BJ (cell line): ENCODE measurements at places on chromosomes 1 and 21. TPM values are rescaled to one million over a fixed set of nuclear protein-coding genes. Genes with fewer than 3 reads are reported as not detected.
A peak's percentile ranks its signal among the peaks of the same experiment; 100 is the strongest.

Gene SLAMF8
- 0.05 and 0.06 TPM in 2 replicates for polyA plus RNA-seq

DNA sequence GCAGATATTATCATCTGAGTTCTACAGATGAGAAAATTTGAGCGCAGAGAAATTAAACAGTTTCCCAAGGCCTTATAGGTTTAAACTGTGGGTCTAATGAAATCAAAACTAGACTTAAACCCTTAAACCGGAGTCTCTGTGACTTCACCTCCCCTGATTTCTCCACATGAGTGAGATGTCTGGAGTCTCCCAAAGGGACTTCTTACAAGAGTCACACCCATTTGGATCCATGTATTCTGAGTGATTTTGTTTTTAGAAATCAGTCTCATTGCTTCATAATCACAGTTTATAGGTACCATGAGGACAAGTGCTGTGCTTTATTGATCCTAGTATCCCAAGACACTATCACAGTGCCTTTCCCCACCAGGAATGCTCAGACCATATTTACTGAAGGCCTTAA is 206.0 kb upstream of the JUN start:
- DNase-seq = no peak

DNA sequence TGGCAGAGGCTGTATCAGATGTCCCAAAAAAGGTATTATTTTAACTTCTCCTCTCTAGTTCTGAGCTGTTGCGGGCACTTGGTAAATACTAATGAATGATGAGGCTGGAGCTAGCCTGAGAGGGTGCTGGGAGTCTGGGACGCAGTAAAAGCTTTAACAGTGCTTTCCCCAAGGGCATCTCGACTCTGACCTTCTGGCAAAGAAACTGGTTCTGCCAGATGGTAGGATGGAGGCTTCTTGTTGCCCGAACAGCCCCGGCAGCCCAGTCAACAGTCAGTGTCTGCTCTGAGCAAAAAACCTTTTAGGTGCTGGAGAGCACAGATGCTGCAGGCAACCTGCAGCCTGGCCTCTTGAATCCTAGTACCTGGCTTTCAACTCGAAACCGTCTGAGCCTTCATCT is 2.5 kb upstream of the PNRC2 start:
- no peak for DNase-seq

DNA sequence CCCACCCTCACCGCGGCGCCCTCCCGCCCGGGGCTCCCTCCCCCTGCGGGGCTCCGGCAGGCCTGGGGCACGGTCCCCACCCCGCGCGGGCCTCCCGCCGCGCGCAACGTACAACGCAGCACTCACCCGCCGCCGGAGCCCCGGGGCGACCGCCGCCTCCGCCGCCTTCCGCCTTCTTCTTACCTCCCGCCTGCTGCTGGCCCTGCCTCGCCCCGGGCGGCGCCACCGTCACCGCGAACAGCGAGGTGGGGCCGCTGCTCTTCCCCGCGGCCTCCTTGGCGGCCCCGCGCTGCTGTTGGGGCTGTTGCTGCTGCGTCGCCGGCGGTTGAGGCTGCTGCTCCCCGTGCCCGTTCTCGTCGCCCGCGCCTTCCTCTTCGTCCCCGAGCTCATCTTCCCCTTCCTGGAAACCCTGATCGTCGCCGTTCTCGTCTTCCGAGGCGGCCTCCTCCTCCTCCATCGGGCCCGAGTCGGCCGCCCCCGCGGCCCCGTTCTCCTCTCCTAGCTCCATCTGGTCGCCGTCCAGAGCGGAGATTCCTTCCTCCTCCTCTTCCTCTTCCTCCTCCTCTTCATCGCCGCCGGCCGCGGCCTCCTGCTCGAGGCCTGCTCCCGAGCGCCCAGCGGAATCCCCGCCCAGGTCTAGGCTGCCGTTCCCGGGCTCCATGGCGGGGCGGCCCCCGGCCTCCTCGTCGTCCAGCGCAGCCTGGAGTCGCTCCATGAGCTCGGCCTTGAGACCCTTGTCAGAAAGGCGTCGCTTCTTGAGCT is 671 bp downstream of the HNRNPU start:
- no peak for DNase-seq

- peak; percentile 71 for DNase-seq
Measured at GRCh38 chr1:163842571-163842970, 520.8 kb downstream of the NUF2 start.

Gene DEPDC1
- 5.3 and 10.3 TPM in 2 replicates for polyA plus RNA-seq

Gene LRRC53
- not detected in 2 replicates for polyA plus RNA-seq

GRCh38 chr1:87555366-87555765 is 226.7 kb downstream of the LMO4 start:
- DNase-seq = no peak

DNA sequence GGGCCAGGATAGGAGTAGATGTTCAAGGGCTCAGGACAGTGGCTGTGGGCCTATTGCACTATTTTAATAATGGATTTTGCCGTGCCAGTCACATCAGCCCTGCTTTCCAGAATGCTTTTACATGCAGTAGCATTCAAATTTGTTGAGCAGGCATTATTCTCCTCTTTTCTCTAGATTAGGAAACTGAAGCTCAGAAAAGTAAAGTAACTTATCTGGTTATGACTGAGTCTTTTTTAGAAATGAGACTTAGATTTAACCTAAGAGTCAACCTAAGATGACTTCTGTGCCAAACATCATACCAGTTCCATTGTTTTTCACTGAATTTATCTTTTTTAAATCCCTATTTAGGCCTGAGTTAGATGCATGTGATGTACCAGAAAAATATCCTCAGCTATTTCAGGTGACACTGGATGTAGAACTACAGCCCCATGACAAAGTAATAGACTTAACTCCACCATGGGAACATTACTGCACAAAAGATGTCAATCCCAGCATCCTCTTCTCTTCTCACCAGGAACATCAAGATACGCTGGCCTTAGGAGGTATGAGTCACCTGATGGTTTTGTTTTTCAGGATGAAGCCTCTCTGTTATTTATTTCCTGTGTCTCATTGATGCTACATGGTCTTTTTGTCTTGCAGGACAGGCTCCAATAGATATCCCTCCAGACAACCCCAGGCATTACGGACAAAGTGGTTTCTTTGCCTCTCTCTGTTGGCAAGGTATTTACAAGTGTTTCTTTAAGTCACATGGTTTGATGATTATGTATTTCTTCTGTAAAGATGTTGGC is 31.4 kb upstream of the LEPR start:
- DNase-seq = no peak

Gene HEYL
- 0.16 and 0.50 TPM in 2 replicates for polyA plus RNA-seq

GRCh38 chr1:1879942-1880341 is 10.9 kb downstream of the GNB1 start:
- no peak for DNase-seq

DNA sequence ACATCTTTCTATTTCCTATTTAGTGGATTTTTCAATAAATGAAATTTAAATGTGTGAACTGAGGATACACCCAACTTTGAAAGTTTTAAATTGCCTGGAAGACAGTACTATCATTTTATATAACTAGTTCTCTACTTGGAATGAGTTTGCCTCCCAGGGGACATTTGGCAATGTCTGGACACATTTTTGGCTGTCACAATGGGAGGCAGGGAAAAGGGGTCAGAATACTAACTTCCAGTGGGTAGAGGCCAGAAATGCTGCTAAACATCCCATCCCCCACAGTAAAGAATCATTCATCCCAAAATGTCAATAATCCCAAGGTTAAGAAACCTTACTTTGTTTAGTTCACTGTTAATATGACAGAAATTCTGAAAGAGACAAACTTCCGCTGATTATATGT is 13.2 kb upstream of the NRAS start:
- no peak for DNase-seq

DNA sequence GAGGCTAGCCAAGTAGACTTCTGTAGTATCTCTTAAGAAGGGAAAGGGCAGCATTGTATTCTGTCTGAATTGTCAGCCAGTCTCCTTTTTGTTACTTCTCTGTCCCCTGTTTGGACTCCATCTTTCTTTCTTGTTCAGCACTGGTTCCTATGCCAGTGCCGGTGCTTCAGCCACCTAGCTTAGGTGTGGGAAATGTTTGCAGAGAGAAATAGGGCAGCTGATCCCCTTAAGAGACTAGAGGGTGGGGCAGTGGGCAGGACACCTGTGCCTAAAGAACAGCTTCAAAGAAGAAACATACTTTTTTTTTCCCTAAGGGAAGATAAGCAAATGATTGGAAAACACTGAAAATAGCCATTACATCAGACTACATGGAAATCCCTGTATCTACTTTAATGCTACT is 113.0 kb downstream of the POU2F1 start:
- DNase-seq = no peak

GRCh38 chr21:43864962-43865539 is at the start of gene AGPAT3:
Gene AGPAT3, plus strand, starts transcription at chr21:43865223. Its CDS starts 94,459 bp downstream, at chr21:43959682.
- DNase-seq = no peak

Gene SLC44A3
- polyA plus RNA-seq = 1.1 and 2.1 TPM in 2 replicates

Gene DDAH1
- 244 and 286 TPM in 2 replicates for polyA plus RNA-seq

Gene XCL1
- polyA plus RNA-seq = not detected in 2 replicates
